ENCODE measurements at places on chromosomes 12 and 14.

GRCh38 chr12:102204025-102204424 is 6.4 kb upstream of the PMCH start:
- no peak for DNase-seq

DNA sequence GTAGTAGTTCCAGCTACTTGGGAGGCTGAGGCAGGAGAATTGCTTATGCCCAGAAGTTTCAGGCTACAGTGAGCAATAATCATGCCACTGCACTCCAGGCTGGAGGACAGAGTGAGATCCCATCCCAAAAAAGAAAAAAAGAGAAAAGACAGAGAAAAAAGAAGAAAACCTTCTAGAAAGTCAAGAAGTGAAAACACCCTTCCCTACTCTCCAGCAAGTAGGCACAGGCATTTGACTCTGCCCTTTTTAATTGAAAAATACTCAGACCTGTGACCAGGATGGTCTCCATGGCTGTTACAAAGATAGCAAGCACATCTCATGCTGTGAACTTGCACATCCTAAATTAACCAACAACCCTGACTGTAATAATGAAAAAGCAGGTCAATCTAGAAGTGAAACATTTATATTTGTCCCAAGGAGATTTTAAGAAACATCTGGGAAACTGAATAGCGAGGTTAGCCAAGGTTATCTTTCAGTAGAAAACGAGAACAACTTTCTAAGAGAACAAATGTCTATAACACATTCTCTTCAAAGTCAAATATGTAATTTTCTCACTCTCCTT is 2.0 kb downstream of the TMTC1 start:
- no peak for DNase-seq

DNA sequence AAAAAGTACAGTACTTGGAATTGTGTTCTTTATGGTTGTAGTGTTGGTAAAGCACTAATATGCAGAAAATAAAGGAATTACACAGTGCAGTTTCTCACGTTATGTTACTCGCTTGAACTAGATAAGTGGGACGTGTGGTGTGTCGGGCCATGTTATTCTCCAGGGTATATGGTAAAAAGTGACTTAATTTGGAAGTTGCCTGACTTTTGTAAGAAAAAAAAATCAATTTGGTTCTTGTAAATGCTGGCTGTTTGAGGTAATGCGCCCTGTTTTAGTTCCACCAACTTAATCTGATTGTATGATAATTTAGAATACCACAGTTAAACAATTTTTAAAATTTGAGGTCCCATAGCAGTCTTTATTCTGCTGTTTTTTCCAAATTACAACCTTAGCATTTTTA is 4.1 kb downstream of the ARF6 start:
- no peak for DNase-seq

GRCh38 chr14:38238332-38238731 is 17.6 kb downstream of the CLEC14A start:
- no peak for DNase-seq

- no peak for DNase-seq
Observed at GRCh38 chr12:96093543-96094196, 58.3 kb upstream of the LTA4H start.

GRCh38 chr12:79422060-79422812 is 268.5 kb downstream of the PAWR start:
- DNase-seq: no peak

DNA sequence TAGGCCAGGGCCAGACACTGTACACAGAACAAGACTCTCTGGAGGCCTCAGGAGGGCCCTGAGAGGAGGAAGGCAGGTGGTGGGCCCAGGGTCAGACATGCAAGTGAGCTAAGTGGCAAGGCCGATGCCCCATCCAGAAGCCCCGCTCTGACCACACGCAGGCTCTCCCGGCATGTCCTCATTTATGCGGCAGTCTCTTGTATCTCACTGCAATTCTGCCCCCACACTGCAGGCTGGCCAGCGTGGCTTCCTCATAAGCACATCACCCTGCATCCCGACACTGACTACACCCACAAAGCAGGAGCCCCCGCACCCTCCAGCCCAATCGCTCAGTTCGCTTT is 17.5 kb downstream of the SSH1 start:
- DNase-seq: no peak

DNA sequence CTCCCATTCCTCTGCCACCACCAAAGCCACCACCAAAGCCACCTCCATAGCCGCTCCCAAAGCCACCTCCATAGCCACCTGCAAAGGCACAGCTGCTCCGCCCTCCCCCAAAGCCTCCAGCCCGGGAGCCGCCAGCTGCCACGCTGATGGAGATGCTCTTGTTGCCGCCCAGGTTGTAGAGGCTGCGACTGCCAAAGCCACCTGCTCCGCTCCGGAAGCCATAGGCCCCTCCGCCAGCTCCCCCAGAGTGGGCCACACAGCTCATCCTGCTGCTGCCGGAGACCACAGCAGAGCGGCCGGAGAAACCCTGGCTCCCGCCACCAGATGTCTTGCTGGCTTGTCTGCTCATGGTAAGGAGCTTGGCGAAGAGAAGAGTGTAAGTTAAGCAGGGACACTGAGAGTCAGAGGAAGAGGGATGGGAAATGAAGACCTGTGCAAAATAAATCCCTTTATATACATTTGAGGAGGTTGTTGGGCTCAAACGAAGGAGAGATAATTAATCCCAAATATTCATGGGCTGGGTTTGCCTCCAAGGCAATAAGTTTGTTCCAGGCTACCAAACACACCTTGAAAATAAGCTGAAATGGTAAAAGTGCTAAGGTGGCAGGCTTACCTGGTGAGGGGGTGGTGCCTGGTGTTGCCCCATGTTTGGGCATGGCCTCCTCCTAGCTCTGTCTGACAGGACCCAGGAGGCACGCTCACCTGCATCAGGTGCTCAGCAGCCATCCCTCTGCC is at the start of gene KRT3:
Gene KRT3, minus strand, starts transcription at position 424 of the 735 bp plus-strand sequence. Its CDS starts 75 bp downstream, at position 349.
- DNase-seq: no peak

DNA sequence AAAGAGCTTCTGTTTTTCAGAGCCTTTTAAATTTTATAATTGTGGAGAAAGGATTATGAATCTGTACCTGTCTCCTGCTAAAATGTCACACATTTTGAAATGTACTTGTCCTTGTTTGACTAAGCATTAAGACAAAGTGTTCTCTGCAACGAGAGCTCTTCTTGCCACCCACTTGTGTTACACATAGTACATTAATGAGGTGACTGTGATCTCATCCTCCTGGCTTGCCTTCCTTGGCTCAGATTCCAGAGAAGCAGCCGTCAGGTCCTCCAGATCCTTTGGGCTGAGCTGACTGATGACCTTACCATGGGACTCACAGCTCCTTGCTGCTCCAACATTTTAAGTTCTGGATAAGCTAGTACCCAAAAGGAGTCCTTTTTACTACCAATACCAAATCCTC is 81.4 kb downstream of the BBS10 start:
- DNase-seq: no peak

Measured in amniotic stem cell (primary cell).